ENCODE measurements at places on chromosomes 4 and X.
A peak's percentile ranks its signal among the peaks of the same experiment; 100 is the strongest.

DNA sequence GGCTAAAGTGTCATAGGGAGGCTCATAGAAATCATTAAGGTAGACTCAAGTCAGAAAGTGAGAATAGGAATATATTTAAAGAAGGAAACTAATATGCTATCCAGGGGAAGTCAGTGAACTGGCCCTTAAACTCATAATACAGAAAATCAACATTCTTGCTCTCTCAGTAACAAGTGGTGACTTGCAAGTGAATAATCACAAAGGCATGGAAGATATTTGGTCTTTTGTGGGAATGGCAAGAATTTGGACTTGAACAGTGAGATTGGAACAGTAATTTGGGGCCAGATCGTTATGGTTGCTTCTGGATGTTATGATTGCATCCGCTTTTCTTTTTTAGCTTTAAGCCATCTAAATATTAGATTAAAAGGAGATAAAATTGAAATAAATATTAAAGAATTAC is 103.8 kb downstream of the TBC1D19 start:
- no peak for DNase-seq

DNA sequence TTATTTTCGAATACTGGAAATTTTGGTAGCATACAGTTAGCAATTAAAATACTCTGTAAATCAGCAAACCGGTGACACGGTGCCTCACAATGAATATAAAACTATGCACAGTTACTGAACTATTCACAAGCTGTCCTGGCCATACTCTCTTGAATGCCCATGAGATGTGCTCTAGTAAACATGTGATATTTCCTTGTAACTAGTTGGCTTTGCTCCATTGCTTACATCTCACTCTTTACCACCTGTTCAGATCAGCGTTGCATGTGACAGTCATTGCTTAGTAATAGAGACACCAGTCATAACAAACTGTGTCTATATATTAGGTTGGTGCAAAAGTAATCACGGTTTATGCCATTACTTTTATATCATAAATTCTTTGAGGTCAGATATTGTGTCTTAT is 897.9 kb upstream of the FTHL17 start:
- DNase-seq = no peak

- DNase-seq = no peak
These were observed 31.0 kb downstream of the NSG1 start for GRCh38 chr4:4417886-4418285.

DNA sequence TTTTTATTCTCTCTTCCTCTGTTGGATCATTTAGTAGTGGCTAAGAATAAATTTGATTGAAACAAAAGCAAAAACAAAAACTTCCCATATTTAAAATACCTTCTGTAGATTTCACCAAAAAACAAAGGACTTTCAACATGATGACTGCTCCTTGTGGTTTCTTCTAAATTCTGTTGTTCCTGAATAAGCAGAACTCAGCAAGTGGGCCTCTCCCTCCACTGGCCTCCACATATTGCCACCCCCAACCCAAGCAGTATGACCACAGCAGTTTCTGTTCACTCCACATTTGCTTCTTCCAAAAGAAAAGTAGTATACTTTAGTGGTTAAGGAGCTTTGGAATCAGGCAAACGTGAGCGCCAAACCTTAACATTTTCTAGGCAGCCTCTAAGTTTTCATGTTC is 114.7 kb downstream of the COX18 start:
- DNase-seq = no peak

- DNase-seq = no peak
These were observed 334.4 kb downstream of the DHX15 start for GRCh38 chr4:24249972-24250371.

DNA sequence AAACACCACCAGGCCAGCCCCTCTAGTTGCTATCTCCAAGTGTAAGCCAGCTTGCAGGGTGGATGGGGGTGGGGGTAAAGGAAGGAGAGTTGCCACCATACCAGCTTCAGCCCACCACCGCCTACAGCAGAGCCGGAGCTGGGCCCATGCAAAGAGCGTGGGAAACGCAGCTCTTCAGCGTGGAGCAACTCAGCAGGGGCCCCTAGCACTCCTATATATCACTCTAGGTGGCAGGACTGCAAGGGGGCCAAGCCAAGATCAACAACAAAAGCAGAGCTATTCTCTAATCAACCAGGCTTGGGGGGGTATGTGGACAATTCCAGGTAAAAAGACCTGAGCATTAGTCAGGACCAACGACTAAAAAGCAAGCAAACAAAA is 35.5 kb upstream of the IQSEC2 start:
- DNase-seq = no peak

DNA sequence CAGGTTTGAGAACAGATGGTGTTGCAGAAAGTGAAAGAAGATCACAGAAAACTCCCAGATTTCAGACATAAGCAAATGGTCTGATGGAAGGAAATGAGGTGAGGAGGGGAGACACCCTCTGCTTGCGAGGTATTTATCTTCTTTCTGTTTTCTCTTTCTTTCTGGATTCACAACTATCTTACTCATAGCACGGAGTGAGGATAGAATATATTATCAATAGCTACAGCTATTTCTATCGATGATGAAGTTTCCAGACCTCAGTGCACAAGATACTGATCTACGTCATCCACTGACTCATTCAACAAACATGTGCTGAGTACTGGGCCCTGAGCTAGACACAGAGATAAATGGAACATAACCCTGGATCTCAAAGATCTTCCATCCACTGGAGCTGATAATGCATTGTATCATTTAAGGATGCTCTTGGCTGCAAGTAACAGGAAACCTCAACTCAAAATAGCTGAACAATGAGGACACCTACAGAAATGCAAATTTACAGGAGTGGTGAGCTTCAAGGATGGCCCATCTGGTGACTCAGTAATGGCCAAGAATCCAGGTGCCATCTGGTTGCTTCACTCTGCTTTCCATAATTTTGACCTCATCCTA is 21.2 kb downstream of the SLC2A9 start:
- DNase-seq = no peak

DNA sequence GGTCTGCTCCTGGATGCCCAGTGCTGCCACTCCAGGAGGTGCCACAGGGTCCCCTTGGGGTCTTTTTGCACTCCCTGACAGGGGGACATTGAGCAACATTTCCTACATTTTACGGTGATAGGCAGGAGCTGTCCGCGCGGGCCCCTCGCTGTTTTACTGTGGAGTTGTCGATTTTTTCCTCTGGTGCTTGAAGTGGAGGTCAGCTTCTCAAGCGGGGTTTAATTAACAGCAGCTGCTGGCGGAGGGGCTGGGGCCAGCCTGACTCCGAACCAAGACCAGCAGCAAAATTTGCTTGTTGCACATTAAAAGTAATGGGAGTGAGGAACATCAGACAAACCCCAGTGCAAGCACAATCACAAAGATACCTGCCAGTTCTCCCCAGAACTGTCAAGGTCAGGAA is 13.2 kb upstream of the SH3TC1 start:
- no peak for DNase-seq

- no peak for DNase-seq
These were observed 443.6 kb upstream of the PITX2 start for GRCh38 chr4:111066447-111066846.

- peak; percentile 23 for DNase-seq
These were observed 189.6 kb downstream of the BCOR start for GRCh38 chrX:39907964-39908661.

DNA sequence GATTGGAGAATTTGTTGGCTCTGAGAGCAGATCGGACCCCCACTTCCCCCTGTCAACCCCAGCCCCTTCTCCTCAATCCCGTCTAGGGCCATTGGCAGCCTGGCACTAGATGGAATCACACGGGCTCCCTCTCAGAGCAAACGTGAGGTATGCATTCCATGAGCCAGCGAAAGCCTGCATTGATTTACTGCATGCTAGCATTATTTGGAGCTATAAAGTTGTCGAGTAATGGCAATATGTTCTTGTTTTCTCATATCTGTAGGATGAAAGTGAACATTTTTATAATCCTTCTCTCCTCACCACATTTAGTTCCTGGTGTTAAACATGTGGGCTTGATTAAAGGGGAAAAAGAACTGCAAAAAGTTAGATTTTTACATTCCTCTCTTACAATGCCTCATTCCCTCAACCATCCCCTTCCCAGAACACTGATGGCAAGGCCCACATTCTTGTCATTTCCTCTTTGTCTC is 159.2 kb downstream of the SPRY1 start:
- DNase-seq = no peak

DNA sequence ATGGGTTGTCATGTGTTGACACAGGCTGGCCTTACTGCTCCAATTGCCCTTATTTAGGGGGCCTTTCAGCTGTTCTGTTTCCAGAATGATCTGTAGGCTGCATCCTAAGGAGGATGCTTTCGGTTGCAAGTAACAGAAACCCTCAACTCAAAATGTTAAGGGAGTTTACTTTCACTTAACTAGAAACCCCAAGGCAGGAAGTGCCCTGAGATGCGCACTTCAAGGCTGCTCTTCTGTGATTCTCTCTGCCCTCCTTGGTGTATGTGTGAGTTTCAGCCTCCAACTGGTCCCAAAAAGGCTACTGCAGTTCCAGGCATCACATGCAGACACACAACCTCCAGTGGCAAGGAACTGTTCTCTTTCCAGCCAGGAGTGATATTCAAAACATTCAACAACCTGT is 97.3 kb upstream of the ATP6AP2 start:
- no peak for DNase-seq

GRCh38 chr4:94636004-94636403 is 121.8 kb upstream of the BMPR1B start:
- DNase-seq = no peak

DNA sequence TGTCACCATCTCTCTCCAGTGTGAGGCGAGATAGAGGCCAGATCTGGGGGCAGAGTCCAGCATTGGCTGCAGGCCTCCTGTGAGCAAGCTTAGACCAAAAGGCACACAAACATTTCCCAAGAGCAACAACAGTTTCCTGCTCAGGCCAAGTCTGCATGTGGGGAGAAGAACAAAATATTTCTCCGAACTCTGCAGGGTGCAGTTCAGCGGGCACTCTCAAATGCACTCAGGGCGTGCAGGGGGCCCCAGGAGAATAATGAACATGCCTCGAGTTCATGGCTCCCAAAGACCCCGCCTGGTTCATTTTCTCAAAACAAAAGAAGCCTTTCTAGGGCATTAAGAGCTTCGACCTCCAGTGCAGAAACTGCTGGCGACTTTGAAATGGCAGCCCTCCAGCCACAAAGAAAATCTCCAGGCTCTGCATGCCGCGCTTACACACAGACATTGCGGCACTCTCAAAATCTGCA is 57.8 kb upstream of the HELT start:
- no peak for DNase-seq

- DNase-seq = no peak
These were observed 4.7 kb upstream of the FGFR3 start for GRCh38 chr4:1788254-1788973.

Data from stimulated activated naive CD8-positive, alpha-beta T cell treated with anti-CD3 and anti-CD28 coated beads, Interleukin-15, amount 100 ng/mL, for 72 hours (primary cell).